NCI-H510A treated with DMSO at 0.1 percent for 48 hours (cell line): ENCODE measurements at places on chromosomes 11 and 22.
A peak's percentile ranks its signal among the peaks of the same experiment; 100 is the strongest.

DNA sequence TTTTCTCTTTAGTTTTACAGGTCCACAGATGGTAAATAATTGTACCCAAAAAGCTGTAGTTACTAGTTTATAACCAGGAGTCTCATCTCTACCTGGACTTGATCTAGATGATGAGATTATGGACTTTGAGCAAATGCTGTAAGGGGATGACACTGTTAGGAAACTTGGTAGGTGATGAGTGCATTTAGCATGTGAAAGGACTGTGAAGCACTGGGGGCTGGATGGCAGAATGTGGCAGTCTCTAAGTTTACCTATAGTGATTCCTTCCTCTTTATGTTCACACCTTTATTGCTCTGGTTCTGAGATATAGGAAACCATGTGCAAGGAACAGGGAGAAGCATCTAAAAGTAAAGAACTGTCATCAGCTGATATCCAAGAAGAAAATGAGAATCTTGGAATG, 230.7 kb upstream of the CHORDC1 start:
- no peak for DNase-seq

- DNase-seq: peak; percentile 34
Measured at GRCh38 chr11:115784796-115785521, 280.7 kb upstream of the CADM1 start.

- DNase-seq: no peak
Measured at GRCh38 chr11:76666408-76666807, 4.1 kb downstream of the LRRC32 start.

DNA sequence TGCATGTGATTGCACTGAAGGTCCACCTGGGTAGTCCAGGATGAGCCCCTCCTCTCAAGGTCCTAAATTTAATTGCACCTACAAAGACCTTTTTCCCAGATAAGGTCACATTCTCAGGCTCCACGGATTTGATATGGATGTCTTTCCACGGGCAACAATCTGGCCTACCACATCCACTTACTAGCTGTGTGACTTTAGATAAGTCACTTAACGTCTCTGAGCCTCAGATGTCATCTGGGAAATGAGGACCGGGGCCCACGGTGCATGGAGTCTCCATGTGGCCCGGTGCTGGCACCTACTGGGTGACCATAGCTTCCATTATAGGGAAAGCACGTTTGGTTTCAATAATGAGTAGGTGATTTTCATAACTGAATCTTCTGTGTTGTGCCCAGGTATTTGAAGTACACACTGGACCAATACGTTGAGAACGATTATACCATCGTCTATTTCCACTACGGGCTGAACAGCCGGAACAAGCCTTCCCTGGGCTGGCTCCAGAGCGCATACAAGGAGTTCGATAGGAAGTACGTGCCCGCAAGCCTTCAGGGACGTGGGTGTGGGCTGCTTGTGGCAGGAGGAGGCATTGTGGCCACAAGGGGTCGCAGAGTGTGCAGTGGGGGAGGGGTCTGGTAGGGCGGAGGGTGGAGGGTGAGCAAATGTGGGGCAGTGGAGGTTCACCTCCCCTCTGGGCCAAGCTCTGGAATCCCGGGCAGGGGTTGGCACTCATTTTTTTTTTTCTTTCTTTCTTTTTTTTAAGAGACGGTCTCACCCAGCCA, 55.7 kb downstream of the ARHGAP8 start:
- DNase-seq: no peak

DNA sequence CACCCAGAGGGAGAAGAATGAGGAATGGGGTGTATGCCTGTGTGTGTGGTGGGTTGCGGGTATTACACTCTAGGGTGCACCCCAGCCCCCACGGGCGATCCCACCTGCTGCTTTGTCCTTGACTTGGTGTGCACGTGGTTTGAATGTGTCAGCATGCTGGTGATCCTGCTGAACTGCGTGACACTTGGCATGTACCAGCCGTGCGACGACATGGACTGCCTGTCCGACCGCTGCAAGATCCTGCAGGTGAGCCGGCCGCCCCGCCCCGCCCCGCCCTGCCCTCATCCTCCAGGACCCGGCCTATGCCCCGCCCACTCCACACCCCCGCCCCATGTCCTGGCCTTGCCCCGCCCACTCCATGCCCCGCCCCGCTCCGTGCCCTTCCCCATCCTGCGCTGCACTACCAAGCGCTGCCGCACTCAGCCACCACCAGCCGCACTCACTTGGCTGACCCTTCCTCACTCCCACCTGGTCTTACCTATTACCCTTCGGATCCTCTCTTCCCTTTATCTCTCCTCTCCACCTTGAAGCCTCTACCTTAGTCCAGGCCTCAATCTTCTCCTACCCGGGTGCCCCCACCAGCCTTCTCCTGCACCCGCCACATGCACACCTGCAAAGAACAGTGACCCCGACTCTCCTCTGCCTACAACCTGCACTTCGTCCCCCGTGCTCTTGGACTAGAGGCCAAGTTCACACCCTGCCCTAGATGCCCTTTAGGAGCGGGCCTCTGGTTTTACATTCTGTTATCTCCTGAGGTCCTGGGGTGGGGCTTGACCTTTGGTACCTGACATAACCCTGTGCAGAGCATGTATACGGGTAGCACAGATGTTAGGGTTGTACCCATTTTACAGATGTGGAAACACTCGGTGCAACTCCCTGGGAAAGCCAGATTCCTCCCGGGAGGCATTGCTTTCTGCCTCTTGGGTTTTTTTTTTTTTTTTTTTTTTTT, 27.7 kb downstream of the CACNA1I start:
- no peak for DNase-seq

DNA sequence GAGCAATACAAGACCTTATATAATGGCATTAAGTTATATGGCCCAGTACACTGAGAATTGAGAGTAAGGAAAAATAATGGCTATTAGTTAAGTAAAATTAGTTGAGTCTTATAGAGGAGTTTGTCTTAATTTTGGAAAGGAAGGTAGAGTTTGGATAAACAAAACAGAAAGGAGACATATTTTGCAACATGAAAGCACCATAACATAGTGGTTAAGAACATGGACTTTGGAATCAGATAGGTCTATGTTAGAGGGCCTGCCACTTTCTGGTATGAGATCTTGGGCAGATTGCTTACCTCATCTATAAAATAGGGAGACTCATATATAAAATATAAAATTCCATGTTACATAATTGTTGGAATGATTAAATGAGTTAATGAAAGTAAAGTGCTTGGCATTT, 68.9 kb downstream of the CSTPP1 start:
- DNase-seq: no peak

DNA sequence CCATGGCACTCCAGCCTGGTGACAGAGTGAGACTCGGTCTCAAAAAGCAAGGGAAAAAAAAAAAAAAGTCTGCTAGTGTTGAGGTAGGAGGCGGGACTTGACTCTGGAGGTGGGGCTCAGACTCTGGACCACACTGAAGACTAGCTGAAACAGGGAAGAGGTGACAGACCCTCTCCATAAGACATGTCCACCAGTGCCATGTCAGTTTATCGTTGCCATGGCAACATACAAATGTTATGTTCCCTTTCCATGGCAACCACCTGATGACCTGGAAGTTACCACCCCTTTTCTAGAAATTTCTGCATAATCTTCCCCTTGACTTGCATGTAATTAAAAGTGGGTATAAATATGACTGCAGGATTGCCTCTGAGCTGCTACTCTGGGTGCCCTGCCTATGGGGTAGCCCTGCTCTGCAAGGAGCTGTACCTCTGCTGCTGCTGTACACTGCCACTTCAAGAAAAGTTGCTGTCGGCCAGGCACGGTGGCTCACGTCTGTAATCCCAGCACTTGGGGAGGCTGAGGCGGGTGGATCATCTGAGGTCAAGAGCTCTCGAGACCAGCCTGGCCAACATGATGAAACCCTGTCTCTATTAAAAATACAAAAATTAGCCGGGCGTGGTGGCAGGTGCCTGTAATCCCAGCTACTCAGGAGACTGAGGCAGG, 55.1 kb downstream of the KIAA1671 start:
- DNase-seq: no peak

DNA sequence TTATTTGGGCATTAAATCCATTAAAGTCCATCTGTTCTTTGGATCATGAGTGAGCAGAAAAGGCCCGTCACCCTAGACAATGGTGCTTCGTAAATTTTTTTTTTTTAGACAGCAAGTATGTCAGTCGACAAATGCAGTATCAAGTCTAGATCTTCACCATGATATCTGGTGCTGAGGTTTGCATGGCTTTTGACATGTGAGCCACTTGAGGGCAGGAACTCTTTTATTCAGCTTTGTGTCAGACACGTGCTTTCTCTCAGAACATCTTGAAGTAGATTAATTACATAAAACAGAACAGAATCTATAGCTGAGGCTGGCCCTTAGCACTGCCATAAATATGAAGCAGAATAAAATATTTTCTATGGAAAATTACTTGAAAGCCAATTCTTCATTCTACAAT, 62.9 kb upstream of the CARD18 start:
- DNase-seq: no peak

GRCh38 chr22:36125434-36125833, 35.1 kb downstream of the APOL3 start:
- DNase-seq: no peak

- no peak for DNase-seq
Measured at GRCh38 chr11:70078095-70078780, at the start of gene ANO1. Gene ANO1, plus strand, starts transcription at chr11:70078317. Its CDS starts 290 bp downstream, at chr11:70078607.

DNA sequence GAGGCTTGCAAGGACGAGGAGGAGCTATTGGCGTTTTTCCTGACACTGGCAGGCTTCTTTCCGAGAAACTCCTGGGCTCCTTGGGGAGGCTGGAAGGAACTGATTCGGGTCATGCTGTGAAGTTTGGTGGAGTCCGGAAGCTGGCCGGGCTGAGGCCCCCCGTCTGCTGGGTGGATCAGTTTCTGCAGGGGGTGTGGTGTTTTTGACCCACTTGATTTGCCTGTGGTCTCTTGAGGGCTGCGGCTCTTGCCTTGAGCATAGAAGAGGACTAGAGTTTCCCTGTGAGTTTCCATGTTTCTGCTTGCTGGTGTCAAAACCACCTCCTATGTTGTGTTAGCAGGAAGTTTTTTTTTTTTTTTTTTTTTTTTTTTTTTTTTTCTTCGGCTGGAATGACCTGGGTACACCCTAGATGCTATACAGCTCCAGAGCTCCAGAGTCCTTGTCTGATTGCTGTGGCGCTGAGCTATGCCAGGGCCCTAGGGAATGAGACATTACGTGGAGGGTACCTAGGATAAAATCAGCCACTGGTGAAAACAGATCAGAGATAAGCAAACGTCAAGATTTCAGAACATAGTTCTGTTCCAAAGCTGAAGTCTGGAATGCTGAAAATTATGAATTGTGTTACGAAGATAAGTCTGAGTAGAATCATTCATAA, 728 bp downstream of the TBC1D22A start:
- DNase-seq: no peak

DNA sequence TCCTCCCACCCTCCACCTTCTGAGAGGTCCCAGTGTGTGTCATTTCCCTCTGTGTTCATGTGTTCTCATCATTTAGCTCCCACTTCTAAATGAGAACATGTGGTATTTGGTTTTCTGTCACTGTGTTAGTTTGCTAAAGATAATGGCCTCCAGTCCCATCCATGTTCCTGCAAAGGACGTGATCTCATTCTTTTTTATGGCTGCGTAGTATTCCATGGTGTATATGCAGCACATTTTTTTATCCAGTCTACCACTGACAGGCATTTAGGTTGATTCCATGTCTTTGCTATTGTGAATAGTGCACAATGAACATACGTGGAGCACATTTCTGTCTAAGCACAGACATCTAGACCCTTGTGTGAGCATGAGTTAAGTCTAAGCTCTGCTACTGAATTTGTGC, 5.7 kb downstream of the CD3E start:
- no peak for DNase-seq
